ENCODE measurements at places on chromosomes 2 and 18.

- DNase-seq: no peak
Observed at GRCh38 chr2:166373105-166373504, 2.6 kb downstream of the SCN9A start.

GRCh38 chr2:30096451-30096850 is 50.4 kb upstream of the YPEL5 start:
- no peak for DNase-seq

DNA sequence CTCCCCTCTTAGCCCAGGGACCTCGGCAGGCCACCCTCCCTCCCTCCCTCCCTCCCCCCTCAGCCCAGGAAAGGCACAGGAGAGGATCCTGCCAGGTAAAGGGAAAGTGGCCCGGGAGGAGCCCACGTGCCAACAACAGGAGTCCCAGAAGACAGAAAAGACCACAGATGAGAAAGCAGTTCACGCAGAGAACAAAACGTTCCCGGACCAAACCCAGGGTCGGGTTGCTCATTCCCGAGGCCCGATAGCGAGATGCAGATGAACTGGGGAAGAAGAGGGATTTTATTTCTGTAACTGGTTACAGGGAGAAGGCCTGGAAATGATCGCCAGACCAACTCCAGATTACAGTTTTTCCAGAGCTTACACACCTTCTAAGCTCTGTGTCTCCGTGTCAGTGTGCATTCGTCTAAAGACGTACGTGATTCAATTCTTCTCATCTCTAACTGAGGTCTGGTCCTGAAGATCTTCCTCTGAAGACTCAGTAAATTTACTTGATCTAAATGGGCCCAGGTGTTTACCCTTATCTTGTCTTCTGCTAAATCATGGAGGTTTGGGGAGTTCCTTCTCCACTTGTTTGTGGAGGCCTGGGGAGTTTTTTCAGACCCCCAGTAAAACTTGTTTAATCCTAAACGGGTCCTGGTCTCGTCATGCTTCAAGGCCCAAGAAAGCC is 807 bp upstream of the NEU4 start:
- no peak for DNase-seq

DNA sequence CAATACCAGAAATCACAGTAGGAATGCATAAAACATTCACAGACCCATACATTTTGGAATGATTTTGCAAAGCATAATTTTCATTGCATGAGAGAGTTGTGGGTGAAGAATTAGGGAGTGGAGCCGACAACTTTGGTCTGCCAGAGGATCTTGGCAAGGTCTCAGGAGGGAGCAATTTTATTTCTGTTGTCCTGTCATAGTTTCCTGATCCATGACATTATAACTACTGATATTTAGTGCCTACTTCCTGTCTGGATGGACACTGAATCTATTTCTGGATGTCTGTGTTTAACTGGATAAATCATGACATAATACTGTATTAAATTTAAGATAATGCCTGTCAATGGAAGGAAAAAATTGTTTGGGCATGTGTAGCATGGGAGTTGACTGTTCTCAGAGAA is 2.4 kb downstream of the ITGA4 start:
- DNase-seq: no peak

DNA sequence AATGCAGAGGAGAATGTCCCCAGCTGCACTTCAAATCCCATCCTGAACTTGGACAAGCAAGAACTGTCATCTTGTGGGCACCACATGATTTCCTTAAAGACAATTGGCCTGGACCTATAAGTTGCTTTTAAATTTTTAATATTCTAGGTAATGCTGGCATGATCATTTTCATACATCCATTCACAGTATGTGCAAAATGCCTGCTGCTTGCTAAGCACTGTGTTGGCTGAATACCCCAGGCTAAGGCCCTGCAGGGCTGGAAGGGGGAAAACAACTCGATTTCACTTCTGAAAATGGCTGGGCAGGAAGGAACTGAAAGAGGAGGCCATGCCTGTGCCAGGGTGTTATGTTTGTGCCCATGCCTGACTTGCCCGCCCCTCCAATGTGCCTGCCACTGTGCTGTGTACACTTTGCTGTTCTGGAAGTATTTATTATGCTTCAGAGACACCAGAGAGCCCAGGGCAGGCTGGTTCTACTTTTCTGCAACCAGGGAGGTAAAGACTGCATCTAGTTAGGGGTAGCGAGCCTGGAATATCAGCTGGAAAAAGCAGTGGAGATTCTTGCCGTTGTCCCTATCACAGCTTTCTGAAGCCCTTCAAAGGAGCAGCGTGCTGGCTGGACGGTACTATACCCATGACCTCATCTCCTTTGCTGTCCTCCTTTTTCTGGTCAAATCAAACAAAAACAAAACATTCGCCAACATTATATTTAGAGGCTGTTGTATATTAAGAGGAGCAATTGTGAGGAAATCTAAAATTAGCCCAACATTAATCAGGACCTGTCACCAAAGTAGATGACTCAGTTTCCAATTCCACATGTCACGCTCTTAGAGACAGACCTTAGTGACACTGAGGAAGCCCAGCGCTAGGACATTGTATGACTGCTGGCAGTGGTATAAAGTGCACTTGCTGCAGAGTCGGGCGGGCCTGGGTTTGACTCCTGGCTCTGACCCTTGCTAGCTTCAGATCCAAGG is 158.1 kb downstream of the DDX1 start:
- DNase-seq: no peak

- DNase-seq: no peak
Observed at GRCh38 chr18:53417003-53417402, 807.5 kb downstream of the MBD2 start.

GRCh38 chr2:47260971-47261370 is 105.9 kb upstream of the STPG4 start:
- DNase-seq: no peak
